M059J (cell line): ENCODE measurements at places on chromosomes 13 and 19. TPM values are rescaled to one million over a fixed set of nuclear protein-coding genes. Genes with fewer than 3 reads are reported as not detected.
A peak's percentile ranks its signal among the peaks of the same experiment; 100 is the strongest.

- peak; percentile 37 for DNase-seq
Observed at GRCh38 chr13:91630946-91631345, 232.5 kb downstream of the GPC5 start.

Gene AP3D1
- total RNA-seq, result 61.0 and 93.3 TPM in 2 replicates

Gene TRIM13
- total RNA-seq, result 13.2 and 14.0 TPM in 2 replicates

DNA sequence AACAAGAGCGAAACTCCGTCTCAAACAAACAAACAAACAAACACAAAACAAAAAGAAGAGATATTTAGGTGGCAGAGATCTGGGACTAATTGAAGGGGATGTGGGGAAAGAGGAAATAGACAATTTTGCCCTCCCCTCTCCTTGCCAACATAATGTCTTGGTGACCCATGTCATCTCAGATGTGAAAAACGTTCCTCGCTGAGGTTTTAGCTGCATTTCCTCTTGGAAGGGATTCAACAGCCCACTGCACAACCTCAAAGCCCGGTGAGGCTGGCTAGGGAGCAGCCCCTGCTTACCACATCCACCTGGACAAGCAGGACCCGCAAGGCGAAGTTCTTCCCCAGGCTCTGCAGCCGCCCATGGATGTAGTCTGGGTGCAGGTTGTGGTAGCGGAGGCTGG is 4.9 kb downstream of the ERCC1 start:
- no peak for DNase-seq

Gene CABP5
- total RNA-seq, result 1.1 and 2.8 TPM in 2 replicates

GRCh38 chr13:51152701-51153100 is 41.6 kb upstream of the C13orf42 start:
- peak; percentile 29 for DNase-seq

Gene HNRNPUL1
- total RNA-seq, result 94.9 and 143 TPM in 2 replicates

- DNase-seq, result peak; percentile 64
Observed at GRCh38 chr13:51286135-51287002, 53.1 kb upstream of the SERPINE3 start.

Gene PNMA8C
- not detected in 2 replicates for total RNA-seq

DNA sequence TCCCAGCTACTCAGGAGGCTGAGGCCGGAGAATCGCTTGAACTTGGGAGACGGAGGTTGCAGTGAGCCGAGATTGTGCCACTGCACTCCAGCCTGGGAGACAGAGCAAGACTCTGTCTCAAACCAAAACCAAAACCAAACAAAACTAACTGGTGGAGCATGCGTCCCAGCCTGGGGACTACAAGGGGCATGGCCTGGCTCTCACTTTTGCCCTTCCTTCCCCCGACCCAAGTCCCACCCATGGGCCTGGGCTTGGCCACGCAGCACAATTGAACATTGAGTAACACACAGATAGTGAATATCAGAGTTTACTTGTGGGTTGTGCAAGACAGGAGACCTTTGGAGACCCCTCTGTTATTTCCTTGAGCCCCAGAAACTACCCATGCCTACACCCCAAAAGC is 13.2 kb downstream of the TMEM221 start:
- no peak for DNase-seq

DNA sequence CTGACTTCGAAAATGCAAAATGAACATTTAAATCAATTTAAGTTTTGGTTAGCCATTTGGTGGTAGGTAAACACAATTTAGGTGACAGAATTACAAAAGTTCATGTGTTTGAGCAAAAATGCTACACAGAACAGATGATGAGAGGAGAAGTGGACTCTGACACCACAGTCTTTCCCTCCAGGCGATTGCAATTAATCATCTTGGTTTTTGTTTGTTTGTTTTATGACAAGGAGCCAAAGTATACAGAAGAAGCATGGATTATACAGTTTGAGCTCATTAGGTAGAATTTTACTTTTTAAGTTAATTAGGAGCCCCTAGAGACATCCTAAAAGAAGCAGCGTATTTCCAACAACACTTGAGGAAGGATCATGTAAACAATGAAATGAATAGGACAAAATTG is 49.3 kb upstream of the FREM2 start:
- DNase-seq, result peak; percentile 32

GRCh38 chr13:94322925-94323763 is 156.3 kb downstream of the DCT start:
- peak; percentile 32 for DNase-seq

- peak; percentile 55 for DNase-seq
Observed at GRCh38 chr19:47790398-47790814, 11.9 kb downstream of the SELENOW start.
